ENCODE measurements at places on chromosomes 1 and 21. TPM values are rescaled to one million over a fixed set of nuclear protein-coding genes. Genes with fewer than 3 reads are reported as not detected.

KCND3 gene
- total RNA-seq, result not detected

CD5L gene
- total RNA-seq, result not detected

PPIAL4G gene
- total RNA-seq, result 0.83 TPM

CDC20 gene
- 87.0 TPM for total RNA-seq

TOR3A gene
- 39.7 TPM for total RNA-seq
